Midbrain (tissue), 1 donor: ENCODE measurements at places on chromosomes 11 and 22.

DNA sequence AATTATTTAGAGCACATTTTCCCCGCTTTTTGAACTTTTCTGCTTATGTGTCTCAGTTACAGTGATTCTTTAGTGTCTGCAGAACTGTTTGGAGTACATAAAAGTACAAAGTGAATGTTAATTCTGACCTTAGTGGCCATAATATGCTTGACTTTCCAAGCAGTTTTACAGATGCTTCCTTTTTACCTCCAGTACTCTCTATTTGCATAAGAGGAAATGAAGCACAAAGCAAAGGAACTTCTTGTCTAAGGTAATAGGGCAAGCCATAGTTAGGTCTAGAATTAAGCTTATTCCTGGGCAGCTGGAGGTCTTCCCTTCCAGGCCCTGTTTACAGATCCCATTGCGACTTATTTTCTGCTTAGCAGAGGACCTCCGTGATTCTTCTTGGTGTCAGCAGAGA lies 3.6 kb downstream of the GTPBP1 start:
- DNase-seq: no peak

- DNase-seq: no peak
Observed at GRCh38 chr22:47606426-47606825, 844.0 kb downstream of the TBC1D22A start.

GRCh38 chr11:39209981-39210380 lies 2249.5 kb downstream of the LRRC4C start:
- DNase-seq: no peak

DNA sequence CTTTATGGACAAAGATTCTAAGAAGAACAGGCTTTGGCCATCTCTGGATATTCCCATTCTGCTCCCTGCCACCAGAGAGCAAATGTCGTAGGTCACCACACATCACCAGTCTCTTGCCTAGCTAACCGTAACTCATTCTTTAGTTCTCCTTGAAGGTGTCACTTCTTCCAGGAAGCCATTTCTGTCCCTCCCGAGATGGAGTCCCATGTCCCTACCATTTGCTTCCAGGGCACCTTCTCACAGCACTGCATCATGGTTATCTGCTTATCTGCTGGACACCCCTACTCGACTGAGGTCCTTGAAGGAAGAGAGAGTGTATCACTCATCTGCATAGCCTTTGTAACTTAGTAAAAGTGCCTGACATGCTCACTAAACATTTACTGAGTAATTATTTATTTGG lies 47.6 kb downstream of the FAM83F start:
- DNase-seq: no peak

DNA sequence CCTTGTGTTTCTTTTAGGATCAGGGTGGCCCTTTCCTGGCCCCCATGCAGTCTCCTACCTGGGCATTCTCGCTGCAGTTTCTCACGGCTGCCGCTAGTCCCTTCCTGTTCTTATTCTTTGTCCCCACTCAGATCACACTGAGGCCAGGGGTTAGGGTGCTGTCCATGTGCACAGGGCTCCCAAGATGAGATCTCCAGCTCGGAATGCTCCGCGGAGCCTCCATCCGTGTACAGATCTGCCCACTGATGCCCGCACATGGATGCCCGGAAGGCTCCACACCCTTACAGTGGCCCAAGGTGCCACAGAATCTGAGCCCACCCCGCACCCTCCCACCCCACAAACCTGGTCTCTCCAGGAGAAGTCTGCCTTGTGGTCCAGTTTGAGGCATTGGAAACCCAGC lies 457.3 kb downstream of the TBC1D22A start:
- DNase-seq: no peak

- no peak for DNase-seq
Observed at GRCh38 chr11:102662607-102663006, 37.5 kb upstream of the MMP20 start.

GRCh38 chr11:67355023-67355793 lies 1.9 kb upstream of the POLD4 start:
- no peak for DNase-seq

DNA sequence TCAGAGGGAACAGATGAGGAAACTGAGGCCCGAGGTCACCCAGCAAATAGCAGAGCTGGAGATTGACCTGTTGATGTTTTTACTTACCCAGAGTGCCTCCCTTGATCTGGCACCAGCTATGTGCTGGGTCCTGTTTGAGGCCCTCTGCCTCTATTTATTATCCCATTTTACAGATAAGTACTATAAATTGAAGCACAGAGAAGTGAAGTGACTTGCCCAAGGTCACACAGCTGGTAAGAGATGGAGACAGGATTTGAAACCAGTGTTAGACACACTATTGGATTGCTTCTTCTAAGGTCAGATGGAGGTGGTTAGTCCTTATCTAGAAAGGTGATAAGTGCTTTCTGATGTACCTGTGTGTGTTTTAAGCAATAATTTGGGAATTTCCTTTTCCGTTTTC lies 13.5 kb downstream of the SGSM1 start:
- DNase-seq: no peak

- DNase-seq: no peak
Observed at GRCh38 chr11:90601261-90601660, 378.4 kb upstream of the CHORDC1 start.

GRCh38 chr11:10751581-10751940 lies 515 bp downstream of the CTR9 start:
- DNase-seq: no peak

GRCh38 chr11:73866586-73866996 lies 10.1 kb downstream of the COA4 start:
- no peak for DNase-seq

DNA sequence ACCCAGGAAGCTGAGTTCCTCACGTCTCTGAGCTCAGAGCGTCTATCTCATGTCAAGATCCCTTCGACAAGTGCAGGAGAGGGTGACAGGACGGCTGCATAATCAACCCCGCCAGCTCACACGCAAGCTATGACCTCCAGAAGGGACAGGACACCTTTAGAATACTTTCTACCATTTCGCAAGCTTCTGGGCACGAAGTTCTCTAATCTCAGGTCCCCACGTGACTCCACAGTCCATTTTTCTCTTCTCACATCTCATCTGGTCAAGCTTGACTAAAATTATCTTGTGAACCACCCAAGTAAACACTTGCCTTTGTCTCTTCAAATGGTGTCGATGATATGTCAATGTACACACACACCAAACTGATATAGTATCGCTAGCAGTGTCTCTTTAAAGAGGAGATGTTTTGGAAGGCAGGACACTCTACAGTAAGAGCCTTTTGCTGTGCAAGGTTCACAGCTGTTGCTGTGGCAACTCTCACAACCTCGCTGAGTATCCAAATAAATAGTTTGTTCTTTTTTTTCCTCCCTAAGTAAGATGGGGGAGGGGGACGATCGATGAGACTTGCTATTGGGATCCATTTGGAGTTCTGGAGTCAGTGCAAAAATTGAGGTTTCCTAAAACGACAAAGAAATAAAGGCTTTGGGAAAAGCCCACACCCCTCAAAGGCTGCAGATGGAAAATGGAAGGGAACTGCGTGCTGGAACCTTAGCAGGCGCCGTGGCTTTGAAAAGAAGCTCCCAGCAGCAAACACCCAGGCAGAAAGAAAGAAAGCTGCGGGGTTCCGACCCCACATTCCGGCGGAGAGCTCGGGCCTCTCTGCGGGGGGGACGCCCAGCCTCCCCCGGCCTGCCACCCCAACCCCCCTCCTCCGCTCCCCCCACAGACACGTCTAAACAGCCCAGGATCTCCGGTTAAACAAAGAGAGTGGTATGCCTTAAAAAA lies 215.4 kb upstream of the UBASH3B start:
- peak; percentile 70 for DNase-seq

- peak; percentile 73 for DNase-seq
Observed at GRCh38 chr11:34890812-34891211, 25.4 kb downstream of the APIP start.

DNA sequence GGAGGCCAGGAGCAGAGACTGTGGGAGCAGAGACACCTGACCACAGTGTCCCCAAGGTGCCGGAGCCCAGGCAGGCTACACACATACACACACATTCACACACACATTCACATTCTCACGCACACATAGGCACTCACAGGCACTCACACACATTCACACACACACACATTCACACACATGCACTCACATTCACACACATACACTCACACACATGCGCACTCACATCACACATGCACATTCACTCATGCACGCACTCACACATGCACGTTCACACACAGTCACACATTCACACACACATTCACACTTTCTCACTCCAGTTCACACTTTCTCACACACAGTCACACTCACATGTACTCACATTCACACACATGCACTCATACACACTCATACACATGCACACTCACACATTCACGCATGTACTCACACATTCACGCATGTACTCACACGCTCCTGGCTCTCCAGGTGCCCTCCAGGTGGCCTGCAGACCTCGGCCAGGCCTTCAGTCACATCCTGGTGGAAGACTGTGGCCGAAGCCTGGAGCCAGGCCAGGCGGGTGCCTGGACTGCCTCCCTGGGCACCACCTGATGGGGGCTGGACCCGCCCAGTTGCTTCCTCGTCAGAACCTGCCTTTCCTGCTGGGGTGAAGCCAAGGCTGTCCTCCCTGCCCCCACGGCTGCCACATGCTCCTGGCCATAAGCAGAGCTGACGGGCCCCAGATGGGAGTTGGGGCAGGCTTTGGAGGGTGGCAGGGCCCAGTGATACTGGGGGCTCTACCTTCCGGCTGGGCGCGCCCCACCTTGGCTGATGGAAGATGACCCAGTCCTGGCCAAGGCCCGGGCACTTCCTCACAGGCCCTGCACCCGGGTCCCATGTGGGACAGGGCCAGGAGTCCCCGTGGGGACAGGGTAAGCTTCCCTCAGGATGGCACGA lies 89.5 kb downstream of the WNT7B start:
- DNase-seq: no peak

- DNase-seq: no peak
Observed at GRCh38 chr22:22125579-22126468, 118.8 kb upstream of the VPREB1 start.

DNA sequence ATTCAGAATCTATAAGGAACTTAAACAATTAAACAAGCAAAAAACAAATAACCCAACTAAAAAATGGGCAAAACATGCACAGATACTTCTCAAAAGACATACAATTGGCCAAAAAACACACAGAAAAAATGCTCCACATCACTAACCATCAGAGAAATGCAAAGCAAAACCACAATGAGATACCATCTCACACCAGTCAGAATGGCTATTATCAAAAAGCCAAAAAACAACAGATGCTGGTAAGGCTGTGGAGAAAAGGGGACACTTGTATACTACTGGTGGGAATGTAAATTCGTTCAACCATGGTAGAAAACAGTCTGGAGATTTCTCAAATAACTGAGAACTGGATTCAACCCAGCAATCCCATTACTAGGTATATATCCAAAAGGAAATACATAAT lies 24.8 kb downstream of the ENTHD1 start:
- DNase-seq: no peak

- no peak for DNase-seq
Observed at GRCh38 chr11:57082125-57082524, 93.4 kb downstream of the OR5AK2 start.
